Peyer's patch (tissue), 4 donors: ENCODE measurements at places on chromosomes 6 and 20. TPM values are rescaled to one million over a fixed set of nuclear protein-coding genes. Genes with fewer than 3 reads are reported as not detected.
A peak's percentile ranks its signal among the peaks of the same experiment; 100 is the strongest.

- H3K4me1 ChIP-seq, result no peaks in the 10 kb centered on the region
- H3K27me3 ChIP-seq, result no peaks in the 10 kb centered on the region
- no peaks in the 10 kb centered on the region for H3K36me3 ChIP-seq
- no peak overlapping the region for H3K27ac ChIP-seq
Observed at GRCh38 chr6:160275511-160276003, 16.9 kb upstream of the SLC22A2 start.

DNA sequence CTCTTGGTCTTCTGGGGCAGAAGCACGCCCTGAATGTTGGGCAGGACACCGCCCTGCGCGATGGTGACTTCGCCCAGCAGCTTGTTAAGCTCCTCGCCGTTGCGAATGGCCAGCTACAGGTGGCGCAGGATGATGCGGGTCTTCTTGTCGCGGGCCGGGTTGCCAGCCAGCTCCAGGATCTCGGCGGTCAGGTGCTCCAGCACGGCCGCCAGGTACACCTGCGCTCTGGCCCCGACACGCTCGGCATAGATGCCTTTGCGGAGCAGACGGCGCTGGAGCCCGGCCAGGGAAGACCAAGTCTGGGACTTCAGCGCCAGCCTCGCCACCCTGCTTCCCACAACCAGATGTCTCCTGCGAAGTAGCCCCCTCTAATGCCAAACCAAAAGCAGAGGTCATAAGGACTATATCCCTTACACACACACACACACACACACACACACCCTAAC lies 8.0 kb upstream of the SLC17A3 start:
- no peaks in the 10 kb centered on the region for H3K36me3 ChIP-seq
- no peaks in the 10 kb centered on the region for H3K27me3 ChIP-seq
- no peaks in the 10 kb centered on the region for H3K4me1 ChIP-seq
- peak; percentile 51 for DNase-seq

DNA sequence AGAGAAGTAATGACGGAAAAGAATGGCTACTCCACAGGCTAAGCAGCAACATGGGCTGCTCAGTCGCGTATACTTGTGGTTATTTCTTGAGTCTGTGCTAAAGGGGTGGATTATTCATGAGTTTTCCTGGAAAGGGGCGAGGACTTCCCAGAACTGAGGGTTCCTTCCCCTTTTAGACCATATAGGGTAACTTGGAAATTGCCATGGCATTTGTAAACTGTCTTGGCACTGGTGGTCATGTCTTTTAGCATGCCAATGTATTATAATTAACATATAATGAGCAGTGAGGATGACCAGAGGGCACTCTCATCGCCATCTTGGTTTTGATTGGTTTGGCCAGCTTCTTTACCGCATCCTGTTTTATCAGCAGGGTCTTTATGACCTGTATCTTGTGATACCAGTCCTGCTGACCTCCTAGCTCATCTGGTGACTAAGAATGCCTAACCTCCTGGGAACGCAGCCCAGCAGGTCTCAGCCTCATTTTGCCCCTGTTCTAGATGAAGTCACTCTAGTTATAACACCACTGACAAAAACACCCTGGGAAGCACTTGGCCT lies 11.4 kb downstream of the LBP start:
- no peak overlapping the region for H3K27ac ChIP-seq
- DNase-seq, result no peak
- H3K27me3 ChIP-seq, result no peaks in the 10 kb centered on the region
- H3K36me3 ChIP-seq, result no peaks in the 10 kb centered on the region
- no peak overlapping the region for H3K4me3 ChIP-seq

The KCNK17 gene
- total RNA-seq, result 0.67 TPM

The HRH3 gene
- 0.27 TPM for total RNA-seq
